ENCODE measurements at places on chromosomes 13 and 19.
A peak's percentile ranks its signal among the peaks of the same experiment; 100 is the strongest.

- no peaks in the 10 kb centered on the region for H3K4me1 ChIP-seq
- DNase-seq = peak; percentile 55
- no peak overlapping the region for H3K27ac ChIP-seq
- no peaks in the 10 kb centered on the region for H3K36me3 ChIP-seq
Observed at GRCh38 chr13:78102121-78102677, 183.6 kb upstream of the EDNRB start.

DNA sequence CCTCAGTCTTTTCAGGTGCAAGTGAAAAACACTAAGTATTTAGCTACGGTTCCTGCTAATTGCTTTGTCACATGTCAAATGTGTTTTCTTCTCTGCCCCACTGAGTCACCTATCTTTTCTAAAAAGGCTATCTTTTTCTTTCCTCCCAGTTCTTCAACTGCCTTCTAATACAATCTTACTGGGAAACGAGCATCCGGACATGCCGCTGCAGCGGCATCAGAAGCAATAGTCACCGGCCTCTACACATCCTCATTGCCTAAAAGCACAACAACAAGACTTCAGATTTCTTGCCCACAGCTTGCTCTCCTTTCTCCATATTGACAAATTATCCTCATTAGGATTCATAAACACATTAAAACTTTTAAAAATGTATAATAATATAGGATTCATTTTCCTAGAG, 1.2 kb downstream of the PCDH9 start:
- H3K4me1 ChIP-seq = peaks cover 2% of the 10 kb centered on the region
- no peak overlapping the region for H3K27ac ChIP-seq
- peak; percentile 33 for DNase-seq
- H3K27me3 ChIP-seq = no peaks in the 10 kb centered on the region

GRCh38 chr19:18839465-18840287, 7.9 kb downstream of the UPF1 start:
- peaks cover 41% of the 10 kb centered on the region for H3K4me1 ChIP-seq
- no peak overlapping the region for H3K4me3 ChIP-seq
- peaks cover 21% of the 10 kb centered on the region for H3K36me3 ChIP-seq
- DNase-seq = peak; percentile 43
- no peak overlapping the region for H3K27ac ChIP-seq

- DNase-seq = no peak
- H3K27me3 ChIP-seq = no peaks in the 10 kb centered on the region
- H3K36me3 ChIP-seq = no peaks in the 10 kb centered on the region
- no peak overlapping the region for H3K27ac ChIP-seq
- no peak overlapping the region for H3K4me3 ChIP-seq
Observed at GRCh38 chr13:113722921-113723320, 36.1 kb upstream of the TMEM255B start.

- H3K27me3 ChIP-seq = no peaks in the 10 kb centered on the region
- peaks cover 1% of the 10 kb centered on the region for H3K4me1 ChIP-seq
- H3K27ac ChIP-seq = no peak overlapping the region
Observed at GRCh38 chr19:16217716-16218451, 20.2 kb downstream of the AP1M1 start.

- no peaks in the 10 kb centered on the region for H3K36me3 ChIP-seq
- H3K27ac ChIP-seq = no peak overlapping the region
- peaks cover 1% of the 10 kb centered on the region for H3K4me1 ChIP-seq
- no peak overlapping the region for H3K4me3 ChIP-seq
- H3K27me3 ChIP-seq = no peaks in the 10 kb centered on the region
Observed at GRCh38 chr13:19791953-19792537, 9.3 kb upstream of the PSPC1 start.

DNA sequence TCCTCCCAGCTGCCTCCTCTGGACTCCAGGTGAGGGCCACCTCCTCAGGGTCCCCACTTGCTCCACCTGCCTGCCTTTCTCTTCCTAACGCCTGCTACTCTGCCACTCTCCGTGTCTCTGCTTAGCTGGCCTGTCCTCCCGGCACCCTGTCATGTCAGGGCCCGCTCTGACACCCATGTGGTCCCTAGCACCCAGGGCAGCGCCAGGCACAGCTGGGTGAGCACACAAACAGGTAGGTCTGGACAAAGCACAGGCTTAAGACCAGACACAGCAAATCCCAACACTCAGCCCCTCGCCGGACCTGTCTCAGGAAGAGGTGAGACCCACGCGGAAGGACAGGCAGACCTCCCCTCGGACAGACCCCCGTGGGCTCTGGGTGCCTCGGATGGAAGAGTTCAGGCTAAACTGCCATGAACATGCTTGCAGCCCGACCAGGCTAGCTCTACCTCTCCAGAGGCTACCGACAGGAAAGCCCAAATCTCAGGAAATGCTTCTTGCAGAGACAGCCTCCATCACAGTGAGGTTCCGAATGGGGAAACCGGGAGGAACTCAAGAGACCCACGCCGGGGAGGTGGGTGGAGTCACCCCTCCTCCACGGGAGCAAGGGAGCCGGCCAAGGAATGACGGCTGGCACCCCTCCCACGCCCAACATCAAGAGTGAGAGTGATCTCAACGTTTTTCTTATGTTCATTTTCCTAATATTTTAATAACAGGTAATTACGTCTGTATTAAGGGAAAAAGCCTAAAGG, 12.5 kb downstream of the ZNF787 start:
- H3K27ac ChIP-seq = no peak overlapping the region
- no peak overlapping the region for H3K4me3 ChIP-seq
- peaks cover 49% of the 10 kb centered on the region for H3K36me3 ChIP-seq
- peaks cover 81% of the 10 kb centered on the region for H3K4me1 ChIP-seq
- no peaks in the 10 kb centered on the region for H3K27me3 ChIP-seq

DNA sequence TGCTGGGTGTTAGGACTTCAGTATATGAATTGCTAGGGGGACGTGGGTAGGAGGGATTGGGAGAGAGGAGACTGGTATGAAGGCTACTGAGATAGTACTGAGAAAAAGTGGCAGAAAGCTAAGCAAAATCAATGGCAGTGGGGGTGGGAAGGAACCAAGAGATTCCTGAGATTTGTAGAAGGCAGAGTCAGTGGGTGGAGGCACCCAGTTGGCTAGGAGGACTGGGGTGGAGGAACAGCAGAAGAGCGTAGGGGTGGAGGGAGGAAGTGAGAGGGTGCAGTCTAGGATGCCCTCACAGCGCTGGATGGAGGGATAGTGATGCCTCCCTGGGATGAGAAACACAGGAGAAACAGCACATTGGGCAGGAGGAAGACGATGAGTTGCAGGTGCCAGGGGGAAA, 5.6 kb upstream of the MEDAG start:
- peaks cover 12% of the 10 kb centered on the region for H3K4me1 ChIP-seq
- no peaks in the 10 kb centered on the region for H3K27me3 ChIP-seq

GRCh38 chr19:56079609-56080008, 41.5 kb downstream of the ZNF787 start:
- peaks cover under 1% of the 10 kb centered on the region for H3K36me3 ChIP-seq
- H3K4me3 ChIP-seq = no peak overlapping the region
- H3K4me1 ChIP-seq = peaks cover 14% of the 10 kb centered on the region

- no peak for DNase-seq
- no peak overlapping the region for H3K27ac ChIP-seq
- no peaks in the 10 kb centered on the region for H3K4me1 ChIP-seq
- no peak overlapping the region for H3K4me3 ChIP-seq
- H3K36me3 ChIP-seq = no peaks in the 10 kb centered on the region
Observed at GRCh38 chr13:79090552-79091124, 315.4 kb downstream of the RBM26 start.

DNA sequence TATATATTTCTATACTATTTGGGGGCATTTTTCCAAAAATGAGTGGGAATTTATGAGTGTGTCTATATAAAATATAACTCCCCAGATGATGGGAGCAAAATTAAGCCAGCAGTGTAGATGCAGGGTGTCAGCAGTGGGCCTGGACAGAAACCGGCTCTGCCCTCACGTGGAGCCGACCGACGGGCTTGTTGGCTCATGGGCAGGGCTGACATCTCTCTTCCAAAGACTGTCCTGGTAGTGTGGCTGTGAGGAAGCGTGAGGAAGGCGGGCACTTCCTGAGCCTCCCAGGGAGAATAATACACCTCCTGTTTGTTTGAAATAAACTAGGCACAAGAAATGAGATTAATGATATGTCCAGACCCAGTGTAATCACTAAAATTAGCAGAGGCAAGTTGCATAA, 206.5 kb downstream of the TEX29 start:
- H3K27me3 ChIP-seq = peaks cover 2% of the 10 kb centered on the region
- H3K4me1 ChIP-seq = no peaks in the 10 kb centered on the region
- no peaks in the 10 kb centered on the region for H3K36me3 ChIP-seq
- DNase-seq = no peak
- no peak overlapping the region for H3K4me3 ChIP-seq

DNA sequence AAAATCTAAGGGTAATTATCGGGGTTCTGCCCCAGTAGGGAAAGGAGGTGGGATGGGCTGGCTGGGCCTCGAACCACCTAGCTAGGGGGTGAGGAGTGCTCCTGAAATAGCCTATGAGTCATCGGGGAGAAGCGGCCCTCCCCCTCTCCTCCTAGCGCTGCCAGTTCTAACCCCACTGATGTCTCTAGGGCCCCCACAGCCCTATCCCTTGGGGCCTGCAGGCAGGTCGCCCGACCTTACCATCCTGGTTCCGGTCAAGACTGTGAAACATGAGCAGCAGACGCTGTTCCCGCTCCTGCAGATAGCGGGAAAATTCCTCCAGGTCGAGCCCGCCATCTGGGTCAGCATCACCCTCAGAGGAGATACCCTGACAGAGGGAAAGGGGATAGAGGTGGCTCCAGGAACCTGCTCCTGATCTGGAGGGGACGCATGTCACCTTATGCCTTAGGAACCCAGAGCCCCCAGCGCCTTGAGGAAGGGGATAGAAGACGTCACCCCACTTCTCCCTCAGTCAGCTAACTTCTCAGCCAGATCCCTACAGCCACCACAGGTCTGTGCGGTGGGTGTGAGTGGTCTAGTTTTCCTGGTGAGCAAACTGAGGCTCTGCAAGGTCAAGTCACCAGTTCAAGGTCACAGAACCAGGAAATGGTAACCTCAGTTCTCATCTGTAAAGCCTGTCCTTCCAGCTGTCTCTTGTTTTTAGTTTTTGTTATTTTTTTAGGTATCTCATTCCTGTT, 1.5 kb downstream of the SLC25A23 start:
- peaks cover 17% of the 10 kb centered on the region for H3K4me1 ChIP-seq
- no peaks in the 10 kb centered on the region for H3K27me3 ChIP-seq
- H3K27ac ChIP-seq = no peak overlapping the region
- H3K36me3 ChIP-seq = peaks cover 38% of the 10 kb centered on the region
- no peak overlapping the region for H3K4me3 ChIP-seq

DNA sequence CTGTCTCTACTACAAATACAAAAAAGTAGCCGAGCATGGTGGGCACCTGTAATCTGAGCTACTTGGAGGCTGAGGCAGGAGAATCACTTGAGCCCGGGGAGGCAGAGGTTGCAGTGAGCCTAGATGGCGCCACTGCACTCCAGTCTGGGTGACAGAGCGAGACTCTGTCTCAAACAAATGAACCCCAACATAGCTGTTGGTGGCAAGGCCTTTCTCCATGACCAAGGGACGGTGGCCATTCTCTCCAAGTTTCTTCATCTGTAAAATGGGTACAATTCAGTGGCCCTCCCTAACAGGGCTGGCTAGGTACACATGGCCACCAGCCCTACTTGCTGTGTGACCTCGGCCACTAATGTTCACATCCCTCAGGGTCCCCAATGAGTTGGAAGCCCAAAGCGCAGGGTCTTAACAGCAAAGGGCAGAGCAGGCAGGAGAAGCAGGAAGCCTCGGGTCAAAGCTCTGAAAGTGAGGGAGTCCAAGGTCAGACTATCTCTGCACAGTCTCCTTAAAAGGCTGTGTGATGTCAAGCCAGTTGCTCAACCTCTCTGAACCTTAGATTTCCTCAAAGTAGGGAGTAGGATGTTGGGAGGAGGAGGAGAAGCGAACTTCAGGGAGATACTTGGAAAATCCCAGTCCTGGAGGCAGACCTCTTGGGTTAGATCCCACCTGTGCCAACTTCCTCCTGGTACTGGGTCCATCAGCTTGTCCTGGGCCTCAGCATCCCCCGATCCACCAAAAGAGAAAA, 2.7 kb downstream of the JUND start:
- peak overlapping the region; percentile 58 for H3K4me3 ChIP-seq
- H3K27me3 ChIP-seq = no peaks in the 10 kb centered on the region
- peak; percentile 82 for DNase-seq
- peak overlapping the region; percentile 52 for H3K27ac ChIP-seq
- peaks cover 45% of the 10 kb centered on the region for H3K4me1 ChIP-seq

DNA sequence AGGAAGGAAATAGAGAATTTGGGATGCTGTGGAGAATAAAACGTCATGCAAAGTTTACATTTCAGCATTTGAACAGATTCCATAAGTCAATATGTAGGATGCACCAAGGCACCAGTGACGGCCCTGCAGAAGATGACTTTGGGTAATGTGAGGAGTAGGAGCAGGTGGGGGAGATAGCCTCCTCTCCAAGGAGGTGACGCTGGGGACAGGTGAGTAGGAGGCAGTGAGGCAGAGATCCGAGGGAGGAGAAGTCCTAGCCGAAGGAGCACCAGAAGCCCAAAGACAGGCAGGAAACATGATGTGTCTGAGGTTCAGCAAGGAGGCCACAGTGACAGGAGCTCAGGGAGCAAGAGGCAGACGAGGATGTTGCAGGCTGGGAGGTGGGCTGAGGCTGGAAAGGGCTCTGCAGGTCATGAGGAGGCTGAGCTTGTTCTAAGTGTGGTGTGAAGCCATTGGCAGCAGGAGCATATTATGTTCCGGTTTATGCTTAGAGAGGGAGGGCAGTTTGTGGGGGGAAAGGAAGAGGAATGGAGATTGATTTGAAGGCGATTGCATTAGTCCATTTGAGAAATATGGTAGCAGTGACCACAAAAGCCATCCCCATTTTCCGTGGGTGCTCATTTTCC, 55.7 kb upstream of the C1QTNF9 start:
- no peaks in the 10 kb centered on the region for H3K4me1 ChIP-seq
- H3K27ac ChIP-seq = no peak overlapping the region
- H3K36me3 ChIP-seq = peaks cover 8% of the 10 kb centered on the region
- no peak overlapping the region for H3K4me3 ChIP-seq
- H3K27me3 ChIP-seq = no peaks in the 10 kb centered on the region

DNA sequence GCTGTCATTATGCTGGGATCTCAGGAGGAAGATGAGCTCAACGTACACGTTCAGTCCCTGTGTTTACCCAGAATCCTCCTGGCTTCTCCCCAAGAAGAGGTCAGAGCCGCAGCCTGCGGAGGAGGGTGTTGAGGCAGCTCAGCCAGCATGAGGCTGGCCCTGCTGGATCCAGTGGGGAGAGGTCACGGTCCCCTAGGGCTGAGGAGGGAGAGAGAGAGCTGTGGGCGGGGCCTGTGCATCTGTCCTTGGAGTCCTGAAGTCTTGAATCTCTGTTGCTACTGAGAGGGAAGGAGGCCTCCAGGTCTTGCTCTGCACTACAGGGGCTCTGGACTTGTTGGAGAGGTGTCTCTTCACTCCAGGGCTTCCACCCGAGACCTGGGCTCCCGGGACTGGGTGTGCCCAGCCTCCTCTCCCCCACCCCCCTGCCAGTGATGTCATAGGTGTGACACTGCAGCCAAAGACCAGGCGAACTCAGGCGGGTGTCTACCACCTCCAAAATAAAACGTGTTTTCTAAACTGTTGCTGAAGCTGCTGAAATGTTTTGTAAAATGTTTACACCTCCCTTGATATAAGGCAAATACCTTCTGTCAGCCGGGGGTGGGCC, 77.9 kb upstream of the KCTD15 start:
- H3K4me1 ChIP-seq = no peaks in the 10 kb centered on the region
- no peak for DNase-seq
- H3K27me3 ChIP-seq = no peaks in the 10 kb centered on the region
- H3K4me3 ChIP-seq = no peak overlapping the region
- H3K36me3 ChIP-seq = no peaks in the 10 kb centered on the region

GRCh38 chr13:106474912-106475311, 60.5 kb downstream of the EFNB2 start:
- H3K36me3 ChIP-seq = no peaks in the 10 kb centered on the region
- H3K4me3 ChIP-seq = no peak overlapping the region
- H3K4me1 ChIP-seq = peaks cover 3% of the 10 kb centered on the region
- no peaks in the 10 kb centered on the region for H3K27me3 ChIP-seq

All from mesenchymal stem cell (in vitro differentiated cells and primary cell).